ENCODE measurements at places on chromosomes 7 and 10.

GRCh38 chr7:129951226-129952085 lies 1.3 kb downstream of the UBE2H start:
- DNase-seq, result no peak

DNA sequence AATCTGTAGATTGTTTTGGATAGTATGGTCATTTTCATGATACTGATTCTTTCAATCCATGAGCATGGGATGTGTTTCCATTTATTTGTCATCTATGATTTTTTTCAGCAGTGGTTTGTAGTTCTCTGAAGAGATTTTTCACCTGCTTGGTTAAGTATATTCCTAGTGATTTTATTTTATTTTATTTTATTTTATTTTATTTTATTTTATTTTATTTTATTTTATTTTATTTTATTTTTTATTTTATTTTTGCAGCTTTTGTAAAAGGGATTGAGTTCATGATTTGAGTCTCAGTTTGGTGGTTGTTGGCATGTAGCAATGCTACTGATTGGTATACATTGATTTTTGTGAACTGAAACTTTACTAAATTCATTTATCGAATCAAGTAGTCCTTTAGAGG lies 404.2 kb downstream of the SDK1 start:
- no peak for DNase-seq

DNA sequence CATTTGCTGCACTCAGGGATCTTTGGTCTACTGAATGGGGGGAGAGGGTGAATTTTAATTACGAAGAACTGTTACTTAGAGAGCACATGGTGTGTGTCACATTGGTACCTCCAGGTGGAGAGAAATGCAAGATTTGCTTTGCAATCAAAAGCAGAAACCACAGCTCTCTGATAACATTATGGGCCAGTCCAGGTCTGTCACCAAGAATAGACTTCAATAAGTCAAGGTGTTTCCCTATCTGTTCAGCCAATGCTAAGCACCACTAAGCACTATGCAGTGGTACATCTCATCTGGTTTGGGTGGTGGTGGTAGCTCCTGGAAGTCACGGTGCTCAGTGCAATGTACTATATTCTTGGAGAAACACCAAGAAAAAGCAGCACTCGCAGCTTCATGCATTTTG lies 119.6 kb upstream of the AFAP1L2 start:
- no peak for DNase-seq

- no peak for DNase-seq
These were observed 45.9 kb downstream of the HIPK2 start for GRCh38 chr7:139731802-139732470.

- no peak for DNase-seq
These were observed 33.0 kb downstream of the JAKMIP3 start for GRCh38 chr10:132098539-132099388.

- no peak for DNase-seq
These were observed 1081.5 kb upstream of the C7orf33 start for GRCh38 chr7:147509035-147509501.

GRCh38 chr10:103281753-103282152 lies 4.8 kb downstream of the INA start:
- DNase-seq, result no peak

DNA sequence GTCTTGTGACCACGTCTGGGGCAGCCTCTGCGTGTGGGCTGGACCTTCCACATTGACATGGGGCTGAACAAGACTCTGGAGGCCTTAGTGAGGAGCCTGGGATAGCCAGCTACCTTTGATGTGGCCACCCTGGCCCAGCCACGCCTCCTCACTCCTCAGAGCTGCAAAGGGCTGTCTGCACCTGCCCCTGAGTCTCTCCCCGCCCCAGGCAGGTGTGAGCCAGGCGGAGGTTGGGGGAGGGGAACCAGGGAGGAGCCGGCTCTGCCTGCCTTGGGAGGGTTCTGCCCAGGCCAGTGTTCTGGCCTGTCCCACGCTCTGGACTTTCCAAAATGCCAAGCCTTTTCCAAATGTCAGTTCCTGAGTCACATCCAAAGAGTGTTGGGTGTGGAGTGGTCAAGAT lies 72.2 kb downstream of the GTF2IRD1 start:
- no peak for DNase-seq

- no peak for DNase-seq
These were observed 153.8 kb upstream of the HABP2 start for GRCh38 chr10:113399065-113399464.

GRCh38 chr10:31723106-31723750 lies 205.4 kb downstream of the ARHGAP12 start:
- no peak for DNase-seq

DNA sequence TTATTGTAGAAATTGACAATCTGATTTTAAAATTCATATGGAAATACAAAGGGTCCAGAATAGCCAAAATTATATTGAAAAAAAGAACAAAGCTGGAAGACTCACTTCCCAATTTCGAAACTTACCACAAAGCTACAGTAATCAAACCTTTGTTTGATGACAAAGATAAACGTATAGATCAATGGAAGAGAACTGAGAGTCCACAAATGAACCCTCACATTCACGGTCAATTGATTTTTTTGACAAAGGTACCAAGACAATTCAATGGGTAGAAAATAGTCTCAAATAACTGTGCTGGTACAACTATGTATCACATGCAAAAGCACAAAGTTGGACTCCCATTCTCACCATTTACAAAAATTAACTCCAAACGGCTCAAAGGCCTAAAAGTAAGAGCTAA lies 8.7 kb downstream of the KPNA7 start:
- no peak for DNase-seq

GRCh38 chr10:92328993-92329392 lies 38.0 kb downstream of the MARCHF5 start:
- DNase-seq, result no peak

DNA sequence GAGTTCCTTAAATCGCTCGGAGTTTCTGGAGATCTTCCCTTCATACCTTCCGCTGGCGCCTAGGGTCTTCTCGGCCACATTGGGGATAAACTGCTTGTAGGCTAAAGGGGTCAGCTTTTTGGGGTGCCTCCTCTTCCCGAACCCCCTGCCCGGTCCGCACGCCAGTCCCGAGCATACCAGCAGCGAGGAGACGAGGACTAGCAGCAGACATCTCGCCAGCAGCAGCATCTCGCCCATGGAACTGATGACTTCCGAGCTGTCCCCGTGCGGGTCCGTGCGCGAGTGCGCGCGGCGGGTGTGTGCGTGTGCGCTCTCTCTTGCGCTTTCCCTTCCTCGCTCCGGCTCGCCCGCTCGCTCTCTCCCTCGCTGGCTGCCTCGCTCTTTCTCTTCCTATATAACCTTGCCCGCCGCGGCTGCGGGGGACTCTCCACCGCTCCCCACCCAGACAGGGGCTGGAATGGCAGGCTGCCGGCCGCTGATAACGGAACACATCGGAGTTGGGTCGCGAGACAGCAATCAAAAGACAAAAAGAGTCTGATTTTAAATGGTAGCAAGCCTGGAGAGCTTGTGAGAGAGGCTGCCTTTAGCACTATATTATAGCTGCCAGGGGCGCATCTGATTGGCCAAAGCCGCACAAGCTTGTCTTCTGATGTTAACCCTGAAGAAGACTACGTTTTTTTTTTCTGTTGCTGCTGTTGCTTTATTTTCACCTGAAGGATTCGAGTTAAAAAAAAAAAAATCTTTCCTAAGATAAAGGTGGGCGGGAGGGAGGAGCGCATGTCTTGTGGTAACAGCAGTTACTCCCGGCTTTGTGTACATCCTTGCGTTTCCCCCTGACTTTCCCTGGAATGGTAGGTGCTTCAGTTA lies at the start of gene SHH:
Gene SHH (minus strand): TSS at position 569 of the 867 bp plus-strand sequence. CDS start 341 bp downstream, at position 228.
- no peak for DNase-seq

GRCh38 chr7:44290252-44290620 lies 35.2 kb downstream of the CAMK2B start:
- DNase-seq, result no peak

GRCh38 chr7:117094457-117094856 lies 141.2 kb downstream of the ST7 start:
- DNase-seq, result no peak

- DNase-seq, result no peak
These were observed 4.6 kb downstream of the BMI1 start for GRCh38 chr10:22325272-22326144.

DNA sequence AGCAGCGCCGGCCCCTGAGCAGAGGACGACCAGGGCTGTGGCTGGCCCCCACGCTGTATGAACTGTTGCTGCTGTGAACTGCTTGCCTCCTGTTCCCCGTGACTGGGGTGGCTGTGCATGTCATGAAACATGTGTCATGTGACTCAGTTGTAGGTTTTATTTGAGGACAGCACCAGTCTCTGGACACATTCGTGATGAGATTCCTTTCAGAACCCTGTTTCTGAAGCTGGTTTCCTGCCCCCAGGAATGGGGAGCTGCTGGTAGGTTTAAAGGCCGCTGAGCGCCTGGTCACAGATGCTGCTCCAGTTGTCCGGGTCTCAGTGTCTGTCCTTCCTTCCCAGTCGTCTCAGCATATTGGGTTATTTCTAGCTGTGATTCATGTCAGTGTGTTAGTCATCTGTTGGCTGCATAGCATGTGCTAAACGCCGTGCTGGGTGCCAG lies 79.1 kb upstream of the PPIF start:
- DNase-seq, result no peak

- no peak for DNase-seq
These were observed 15.9 kb downstream of the GPRIN2 start for GRCh38 chr10:46540412-46541016.

- DNase-seq, result no peak
These were observed 8.4 kb upstream of the PDCD4 start for GRCh38 chr10:110863361-110863760.

DNA sequence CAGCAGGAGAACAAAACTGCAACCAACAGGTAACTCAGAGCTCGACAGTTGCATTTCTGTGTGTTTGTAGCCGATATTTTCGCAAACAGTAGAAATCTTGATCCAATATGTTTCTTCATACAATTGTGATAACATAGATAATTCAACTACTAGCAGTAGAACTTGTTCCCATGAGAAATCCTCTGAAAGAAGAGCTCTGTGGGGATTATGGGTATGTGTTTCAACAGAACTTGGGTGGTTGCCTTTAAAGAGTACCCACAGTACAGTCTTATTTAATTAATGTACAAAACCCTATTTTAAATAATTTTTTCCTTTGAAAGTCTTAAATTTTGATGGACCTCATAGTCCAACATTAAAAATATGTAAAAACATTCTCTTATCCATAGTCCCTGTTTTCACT lies 266.1 kb downstream of the PARD3 start:
- no peak for DNase-seq

DNA sequence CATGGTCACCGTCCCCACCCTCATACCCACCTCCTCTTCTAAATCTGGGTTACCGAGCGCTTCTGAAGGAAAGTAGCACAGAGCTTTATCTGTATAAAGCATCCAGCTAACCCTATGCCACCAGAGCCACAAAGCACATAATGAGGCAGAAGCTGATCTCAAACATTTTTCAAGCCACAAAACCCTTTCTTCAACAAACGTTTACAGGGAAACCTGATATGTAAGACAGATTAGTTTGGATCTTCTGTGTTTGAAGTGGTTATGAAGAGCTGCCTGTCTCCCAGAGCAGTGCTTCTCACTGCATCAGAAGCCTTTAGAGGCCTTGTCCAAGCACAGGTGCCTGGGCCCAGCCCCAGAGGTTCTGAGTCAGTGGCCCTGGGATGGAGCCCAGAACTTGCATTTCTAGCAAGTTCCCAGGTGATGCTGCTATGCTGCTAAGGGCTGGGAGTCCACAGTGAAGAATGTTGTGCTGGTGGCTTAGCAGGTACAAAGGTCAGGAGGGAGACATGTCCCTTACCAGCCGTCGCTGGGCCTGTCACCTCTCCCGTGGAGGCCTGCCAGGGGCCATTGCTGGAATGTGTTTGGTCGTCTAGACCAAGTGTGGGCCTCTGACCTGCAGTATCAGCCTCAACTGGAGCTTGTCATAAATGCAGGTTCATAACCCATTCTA lies 90.4 kb downstream of the TAF3 start:
- no peak for DNase-seq

DNA sequence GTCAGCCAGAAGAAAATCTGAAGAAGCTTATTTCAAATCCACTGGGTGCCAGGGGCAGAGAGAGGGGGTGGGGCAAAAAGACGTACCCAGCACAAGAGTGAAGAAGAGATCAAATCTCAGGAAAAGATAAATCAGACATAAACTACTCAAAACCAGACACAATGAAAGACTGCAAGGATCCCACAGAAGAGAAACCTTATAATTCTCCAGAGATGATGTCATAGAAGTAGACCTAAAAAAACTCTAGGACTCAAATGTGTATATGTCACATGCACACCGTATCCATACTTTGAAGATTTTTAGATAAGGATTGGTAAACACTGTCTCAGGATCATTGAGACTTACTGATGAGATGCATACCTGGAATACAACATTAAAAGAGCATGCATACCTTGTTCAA lies 98.5 kb upstream of the PIK3CG start:
- DNase-seq, result no peak

DNA sequence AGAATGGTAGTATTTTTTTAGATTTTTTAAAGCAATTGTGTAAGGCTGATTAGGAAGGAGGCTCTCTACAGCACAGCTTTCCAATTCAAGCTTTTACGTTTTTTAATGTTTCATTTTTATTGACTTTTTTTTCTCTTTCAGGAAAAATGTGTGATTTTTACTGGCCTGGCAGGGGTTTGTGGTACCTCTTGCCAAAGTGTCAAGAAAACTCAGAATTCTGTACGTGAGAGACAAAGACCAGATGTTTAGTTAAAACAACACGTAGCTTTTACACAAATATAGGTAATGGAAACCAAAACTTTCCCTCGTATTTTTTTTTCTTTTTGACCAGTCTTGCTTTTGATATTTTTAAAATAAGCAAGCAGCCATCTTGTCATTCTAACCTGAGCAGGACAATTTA lies 6.0 kb upstream of the NPVF start:
- no peak for DNase-seq

DNA sequence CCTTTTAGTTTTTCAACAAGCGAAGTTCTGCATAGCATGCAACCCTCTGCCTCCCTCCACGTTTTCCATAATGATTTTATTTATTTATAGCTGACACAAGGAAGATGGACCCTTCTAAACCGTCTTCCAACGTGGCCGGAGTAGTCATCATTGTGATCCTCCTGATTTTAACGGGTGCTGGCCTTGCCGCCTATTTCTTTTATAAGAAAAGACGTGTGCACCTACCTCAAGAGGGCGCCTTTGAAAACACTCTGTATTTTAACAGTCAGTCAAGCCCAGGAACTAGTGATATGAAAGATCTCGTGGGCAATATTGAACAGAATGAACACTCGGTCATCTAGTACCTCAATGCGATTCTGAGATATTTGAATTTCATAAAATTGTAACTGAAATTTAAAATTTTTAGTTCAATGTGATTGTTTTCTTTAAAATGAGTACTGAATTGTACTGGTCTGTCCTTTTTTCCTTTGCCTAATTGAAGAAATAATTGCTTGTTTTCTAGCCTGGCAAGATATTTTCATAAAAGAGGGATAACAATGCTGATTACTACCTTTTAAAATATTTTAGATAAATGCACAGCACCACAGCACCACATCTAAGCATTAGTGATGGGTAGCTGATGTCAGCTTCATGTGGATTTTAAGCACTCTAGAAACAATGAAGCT lies 41.5 kb upstream of the SLC39A12 start:
- no peak for DNase-seq

All from stimulated activated CD8-positive, alpha-beta memory T cell treated with anti-CD3 and anti-CD28 coated beads, Interleukin-2, amount 100 ng/mL, for 48 hours (primary cell).